A549 treated with dexamethasone at 1 μM for 4 hours (cell line): ENCODE measurements at places on chromosomes 12 and 14. TPM values are rescaled to one million over a fixed set of nuclear protein-coding genes. Genes with fewer than 3 reads are reported as not detected.

Gene INHBC
- not detected in 5 replicates for total RNA-seq

Gene PGF
- total RNA-seq: 4.8 to 5.6 TPM (median 5.0 TPM) in 5 replicates

Gene PTPRR
- total RNA-seq: 0.20 to 0.41 TPM (median 0.27 TPM) in 5 replicates

Gene OR4K5
- not detected in 5 replicates for total RNA-seq

Gene KCNC2
- not detected in 5 replicates for total RNA-seq

Gene FNTB
- total RNA-seq: 22.2 to 24.5 TPM (median 22.9 TPM) in 5 replicates

Gene HPD
- total RNA-seq: 1.4 to 2.7 TPM (median 2.2 TPM) in 5 replicates

Gene CELA1
- not detected in 5 replicates for total RNA-seq

Gene OAS2
- total RNA-seq: 0.08 to 0.26 TPM (median 0.18 TPM) in 5 replicates

Gene MIS18BP1
- 19.5 to 24.0 TPM (median 21.7 TPM) in 5 replicates for total RNA-seq

Gene NRXN3
- total RNA-seq: 0.70 to 1.3 TPM (median 1.1 TPM) in 5 replicates

Gene SLCO1B1
- total RNA-seq: 0.38 to 0.64 TPM (median 0.39 TPM) in 5 replicates

Gene GLI1
- total RNA-seq: 4.5 to 7.8 TPM (median 5.9 TPM) in 5 replicates

Gene PRKAB1
- 32.5 to 35.6 TPM (median 33.8 TPM) in 5 replicates for total RNA-seq

Gene OTUB2
- 2.5 to 3.7 TPM (median 3.1 TPM) in 5 replicates for total RNA-seq

Gene CLEC4E
- total RNA-seq: 0.12 to 0.41 TPM (median 0.28 TPM) in 5 replicates

Gene LMO3
- not detected in 5 replicates for total RNA-seq

Gene MAP3K9
- 4.8 to 7.9 TPM (median 6.8 TPM) in 5 replicates for total RNA-seq

Gene PTGDR
- not detected in 5 replicates for total RNA-seq

Gene TAS2R50
- total RNA-seq: not detected in 5 replicates

Gene KLHDC1
- 0.23 to 0.48 TPM (median 0.41 TPM) in 5 replicates for total RNA-seq

Gene KRT78
- total RNA-seq: 0.12 to 0.36 TPM (median 0.19 TPM) in 4 of 5 replicates, not detected in the other

Gene SLC22A17
- 5.2 to 8.3 TPM (median 6.2 TPM) in 5 replicates for total RNA-seq

Gene TCL1B
- total RNA-seq: not detected in 5 replicates

Gene SERPINA12
- 0.06 TPM in 1 of 5 replicates, not detected in the others for total RNA-seq

Gene SERPINA1
- total RNA-seq: 1.2 to 2.8 TPM (median 2.2 TPM) in 5 replicates
